Posterior vena cava (tissue), 2 donors: ENCODE measurements at places on chromosomes 16 and 17. TPM values are rescaled to one million over a fixed set of nuclear protein-coding genes. Genes with fewer than 3 reads are reported as not detected.

EIF3C gene
- 494 TPM for total RNA-seq

EFCAB5 gene
- total RNA-seq, result 0.14 TPM

GRCh38 chr17:15914400-15915170, 30.3 kb upstream of the ADORA2B start:
- no peak for DNase-seq

DNA sequence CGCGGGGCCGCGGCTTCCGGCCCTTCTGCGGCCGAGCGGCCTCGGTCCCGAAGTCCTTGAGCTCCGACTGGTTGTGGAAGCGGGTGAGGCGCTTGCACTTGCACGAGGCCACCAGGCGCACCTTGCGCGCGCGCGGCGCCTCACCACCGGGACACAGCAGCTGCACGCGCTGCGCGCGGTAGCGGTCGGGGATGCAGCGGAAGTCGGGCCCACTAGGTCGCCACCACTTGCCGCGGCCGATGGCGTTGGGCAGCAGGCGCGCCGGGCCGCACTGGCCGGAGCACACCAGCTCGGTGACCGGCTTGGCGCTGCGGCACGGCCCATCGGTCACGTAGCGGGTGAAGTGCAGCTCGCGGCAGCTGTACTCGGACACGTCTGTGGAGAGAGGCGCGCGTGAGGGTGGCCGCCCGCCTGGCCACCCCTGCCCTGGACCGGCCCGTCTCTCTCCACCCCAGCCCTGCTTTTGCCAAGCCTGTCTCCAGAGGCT, 3.2 kb downstream of the SOST start:
- DNase-seq, result peak; percentile 81

DNA sequence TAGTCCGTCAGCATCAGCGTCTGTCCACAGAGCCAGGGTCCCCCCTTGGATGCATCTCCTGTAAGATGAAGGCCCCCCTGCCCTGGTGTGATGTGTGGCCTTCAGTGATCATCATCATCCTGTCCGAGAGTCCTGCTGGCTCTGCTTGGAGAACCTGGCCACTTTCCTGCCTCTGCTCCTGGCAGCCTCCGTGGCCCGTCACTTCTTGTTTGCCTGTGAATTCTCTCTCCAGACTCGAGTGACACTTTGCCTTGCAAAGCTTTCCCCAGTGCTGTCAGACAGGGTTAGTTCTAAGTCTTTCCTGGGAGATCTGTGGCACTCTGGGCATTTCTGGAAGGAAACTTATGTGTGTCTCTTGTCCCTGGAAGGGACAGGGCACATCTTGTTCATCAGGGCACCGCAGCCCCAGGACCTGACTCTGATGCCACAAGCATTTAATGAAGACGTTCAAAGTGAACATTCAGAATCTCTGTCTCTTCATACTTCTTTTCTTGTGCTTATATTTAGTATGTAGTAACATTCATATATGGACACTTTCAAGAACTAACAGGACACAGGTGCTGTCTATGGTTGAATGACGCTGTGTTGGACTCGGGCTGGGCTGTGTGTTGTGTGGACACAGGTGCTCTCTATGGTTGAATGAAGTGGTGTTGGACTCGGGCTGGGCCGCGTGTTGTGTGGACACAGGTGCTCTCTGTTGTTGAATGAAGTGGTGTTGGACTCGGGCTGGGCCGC, 68.5 kb downstream of the RPTOR start:
- DNase-seq, result no peak
